Immature natural killer cell (primary cell): ENCODE measurements at places on chromosomes 3 and 15. TPM values are rescaled to one million over a fixed set of nuclear protein-coding genes. Genes with fewer than 3 reads are reported as not detected.

DNA sequence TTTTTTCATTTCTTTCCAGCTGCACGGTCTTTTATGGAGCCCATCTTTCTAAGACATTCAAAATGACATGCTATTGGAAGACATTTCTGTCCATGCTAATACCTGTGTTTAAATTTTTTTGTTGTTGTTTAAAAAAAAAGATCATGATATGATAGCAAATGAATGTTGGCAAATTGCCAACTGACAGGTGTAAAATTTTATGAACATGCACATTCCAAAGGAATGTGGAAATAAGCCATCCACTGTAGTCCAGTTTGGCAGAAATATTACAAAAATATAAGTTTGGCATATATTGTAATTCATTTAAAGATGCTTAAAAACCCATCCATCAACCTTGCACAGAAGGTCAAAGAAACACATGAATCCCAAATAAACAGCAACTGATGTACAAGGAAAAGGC is 75.6 kb upstream of the WNT5A start:
- DNase-seq, result no peak

DNA sequence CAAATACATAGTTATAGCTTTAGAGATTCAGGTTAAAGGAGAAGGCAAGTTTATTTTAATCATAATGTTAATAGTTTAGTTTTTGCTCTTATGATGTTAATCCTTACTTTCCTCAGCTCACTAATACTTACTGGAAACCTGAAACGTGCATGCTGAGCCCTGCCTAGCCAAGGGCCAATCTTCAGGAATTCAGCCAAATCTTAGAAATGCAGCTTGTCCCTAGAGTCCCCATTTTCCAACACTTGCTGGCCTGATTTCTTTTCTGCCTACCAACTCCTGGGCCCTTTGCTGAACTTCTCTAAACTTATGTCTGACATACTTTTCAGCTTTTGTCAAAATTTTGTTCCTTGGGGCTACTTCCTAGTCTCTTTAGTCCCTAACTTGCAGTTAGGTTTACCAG is 22.8 kb downstream of the BCHE start:
- no peak for DNase-seq

- DNase-seq, result no peak
Observed at GRCh38 chr3:117843356-117843755, 1133.8 kb downstream of the TUSC7 start.

- DNase-seq, result no peak
Observed at GRCh38 chr15:22237891-22238275, 157.6 kb downstream of the OR4M2 start.

GRCh38 chr3:56844536-56844935 is 42.8 kb upstream of the ARHGEF3 start:
- DNase-seq, result no peak

GRCh38 chr15:63133786-63134185 is 12.1 kb downstream of the LACTB start:
- DNase-seq, result no peak

Gene SLC24A5
- polyA plus RNA-seq, result not detected

Gene PLAAT1
- polyA plus RNA-seq, result 0.32 TPM
